ENCODE measurements at places on chromosomes 6 and 20. TPM values are rescaled to one million over a fixed set of nuclear protein-coding genes. Genes with fewer than 3 reads are reported as not detected.

Gene UNC93A
- not detected for total RNA-seq

Gene L3MBTL3
- not detected for total RNA-seq

Gene DEFB132
- total RNA-seq = not detected

Gene SLCO4A1
- 16.3 TPM for total RNA-seq

Gene TMEM170B
- total RNA-seq = 5.2 TPM

Gene SNAI1
- total RNA-seq = 1.7 TPM

Gene SLC16A10
- 1.2 TPM for total RNA-seq

Gene SOX18
- not detected for total RNA-seq

Gene DBNDD2
- 7.3 TPM for total RNA-seq

Gene PM20D2
- total RNA-seq = 15.9 TPM

Gene MEA1
- 149 TPM for total RNA-seq

Gene FNDC11
- not detected for total RNA-seq

Gene HTR1B
- total RNA-seq = not detected

Gene WFDC5
- total RNA-seq = not detected

Gene WRNIP1
- total RNA-seq = 92.2 TPM

DNA sequence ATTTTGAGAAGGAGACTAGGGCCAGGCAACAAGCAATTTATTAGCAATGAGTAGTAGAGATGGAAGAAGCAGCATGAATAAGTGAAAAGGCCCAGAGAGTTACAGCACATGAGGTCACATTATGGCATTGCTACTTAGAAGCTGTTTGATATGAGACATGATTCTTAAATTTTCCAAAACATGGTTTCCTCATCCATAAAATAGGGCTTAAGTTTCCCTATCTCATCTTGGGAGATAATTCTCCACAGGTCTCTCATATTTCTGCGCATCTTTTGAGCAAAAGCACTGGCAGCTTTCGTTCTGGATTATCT is 656.1 kb downstream of the EPHA7 start:
- no peak for DNase-seq

- DNase-seq = no peak
Measured at GRCh38 chr6:18107061-18107460, 15.4 kb downstream of the NHLRC1 start.

DNA sequence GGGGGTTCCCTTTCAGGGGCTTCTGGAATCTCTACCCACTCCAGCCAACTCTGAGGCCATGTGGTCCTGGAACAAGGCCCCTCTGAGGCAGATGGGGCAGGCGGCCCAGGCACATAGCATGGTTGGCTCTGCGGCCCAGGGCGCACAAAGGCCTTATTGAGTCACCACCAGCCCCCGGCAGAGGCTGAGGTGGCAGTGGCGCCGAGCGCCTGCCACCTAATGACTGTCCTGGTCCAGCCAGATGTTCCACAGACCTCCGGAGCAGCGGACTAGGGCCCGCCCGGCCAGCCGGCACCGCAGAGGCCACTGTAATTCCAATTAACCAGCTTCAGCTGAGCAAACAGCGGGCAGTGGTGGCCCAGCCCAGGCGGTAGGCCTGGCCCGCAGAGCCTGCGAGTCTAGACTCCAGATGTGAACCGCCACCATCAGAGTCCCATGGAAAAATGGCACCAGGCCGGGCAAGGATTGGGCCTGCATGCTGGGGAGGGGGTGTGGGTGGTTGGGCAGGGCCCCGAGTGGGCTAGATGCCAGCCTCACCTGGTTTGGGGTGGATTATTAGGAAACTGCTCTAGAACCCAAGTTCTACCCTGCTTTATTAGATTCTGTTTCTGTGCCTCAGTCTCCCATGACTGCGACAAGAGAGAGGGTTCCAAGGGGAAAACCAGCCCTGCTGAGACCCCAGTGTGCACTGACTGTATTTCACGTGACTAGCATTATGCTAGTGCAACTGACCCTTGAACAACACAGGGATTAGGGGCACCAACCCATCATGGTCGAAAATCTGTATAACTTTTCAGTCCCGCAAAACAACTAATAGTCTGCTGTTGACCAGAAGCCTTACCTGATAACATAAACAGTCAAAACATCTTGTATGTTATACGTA is 34.1 kb upstream of the ID1 start:
- DNase-seq = peak; percentile 77

DNA sequence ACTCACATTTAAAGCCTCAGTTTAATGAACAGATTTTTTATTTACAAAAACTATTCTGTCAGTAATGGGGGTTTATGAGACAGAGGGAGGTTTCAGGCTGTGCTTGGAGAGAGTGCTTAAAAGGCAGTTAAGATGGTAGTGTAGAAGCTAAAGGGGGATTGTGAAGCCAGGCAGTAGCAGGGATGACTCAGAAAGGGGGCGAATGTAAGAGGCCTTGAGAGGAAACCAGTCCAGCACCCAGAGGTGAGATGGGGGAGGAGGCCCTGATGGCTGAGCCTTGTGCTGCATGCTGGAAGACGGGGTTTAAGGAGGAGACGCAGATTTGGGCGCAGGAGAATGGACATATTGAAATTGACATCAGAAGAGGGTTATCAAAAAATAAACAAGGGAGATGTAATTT is 6.6 kb upstream of the SERPINB9 start:
- peak; percentile 34 for DNase-seq

GRCh38 chr20:13344671-13345070 is 123.6 kb downstream of the ISM1 start:
- DNase-seq = no peak

GRCh38 chr6:75657327-75657726 is 55.6 kb downstream of the SENP6 start:
- no peak for DNase-seq

DNA sequence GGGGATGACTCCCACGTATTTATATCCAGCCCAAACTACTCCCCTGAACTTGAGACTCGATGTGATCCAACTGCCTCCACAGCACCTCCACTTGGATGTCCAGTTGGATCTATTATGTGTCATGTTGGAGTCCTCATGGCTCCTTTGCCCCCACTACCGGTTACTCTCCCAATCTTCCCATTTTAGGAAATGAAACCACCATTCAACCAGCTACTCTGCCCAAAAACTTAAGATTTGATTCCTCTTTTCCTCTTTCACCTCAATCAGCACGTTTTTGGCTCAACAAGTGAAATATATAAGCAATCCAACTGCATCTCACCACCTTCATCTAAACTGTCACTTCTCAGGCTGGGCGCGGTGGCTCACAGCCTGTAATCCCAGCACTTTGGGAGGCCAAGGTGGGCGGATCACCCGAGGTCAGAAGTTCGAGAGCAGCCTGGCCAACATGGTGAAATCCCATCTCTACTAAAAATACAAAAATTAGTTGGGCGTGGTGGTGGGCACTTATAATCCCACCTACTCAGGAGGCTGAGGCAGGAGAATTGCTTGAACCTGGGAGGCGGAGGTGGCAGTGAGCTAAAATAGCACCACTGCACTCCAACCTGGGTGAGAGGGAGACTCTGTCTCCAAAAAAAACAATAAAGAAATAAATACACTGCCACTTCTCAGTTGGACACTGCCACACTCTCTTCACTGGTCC is 3.4 kb downstream of the AHCY start:
- no peak for DNase-seq

DNA sequence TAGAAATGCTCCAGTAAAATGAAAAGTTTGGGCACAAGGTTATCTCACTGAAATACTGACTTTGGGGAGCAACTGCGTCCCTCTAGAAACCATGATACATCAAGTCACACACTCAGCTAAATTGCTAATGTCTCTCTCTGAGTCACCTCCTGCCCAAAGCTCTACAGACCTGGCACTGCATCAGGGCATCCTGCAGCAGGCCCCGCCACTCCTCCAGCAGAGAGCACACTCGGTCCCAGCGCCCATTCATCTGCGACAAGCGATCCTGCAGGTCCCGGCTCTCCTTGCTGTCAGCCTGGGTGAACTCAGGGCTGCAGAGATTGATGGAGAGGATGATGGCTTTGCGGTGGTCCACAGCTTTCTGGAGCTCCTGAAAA is 329.0 kb downstream of the ESR1 start:
- DNase-seq = no peak

- peak; percentile 85 for DNase-seq
Measured at GRCh38 chr6:73722318-73723060, 26.5 kb downstream of the CD109 start.

DNA sequence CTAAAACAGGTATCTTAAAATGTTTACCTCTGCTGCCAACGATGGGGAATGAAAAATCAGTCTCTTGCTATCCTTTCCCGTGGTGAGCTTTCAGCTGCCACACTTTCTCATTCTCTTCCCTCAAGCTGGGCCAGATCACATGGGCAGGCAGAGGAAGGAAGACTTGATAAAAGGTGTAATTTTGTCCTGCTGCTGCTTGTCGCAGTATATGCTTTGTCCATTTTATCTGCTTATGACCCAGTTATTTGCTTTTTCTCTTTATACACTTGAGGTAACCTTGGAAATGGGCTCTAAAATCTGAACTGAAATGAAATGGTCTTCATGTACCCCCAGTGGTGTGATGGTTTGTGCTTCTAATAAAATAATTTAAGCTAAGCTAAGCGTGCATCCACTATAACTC is 695.9 kb upstream of the FLRT3 start:
- no peak for DNase-seq

- DNase-seq = no peak
Measured at GRCh38 chr6:42959917-42960242, 674 bp upstream of the GNMT start.

DNA sequence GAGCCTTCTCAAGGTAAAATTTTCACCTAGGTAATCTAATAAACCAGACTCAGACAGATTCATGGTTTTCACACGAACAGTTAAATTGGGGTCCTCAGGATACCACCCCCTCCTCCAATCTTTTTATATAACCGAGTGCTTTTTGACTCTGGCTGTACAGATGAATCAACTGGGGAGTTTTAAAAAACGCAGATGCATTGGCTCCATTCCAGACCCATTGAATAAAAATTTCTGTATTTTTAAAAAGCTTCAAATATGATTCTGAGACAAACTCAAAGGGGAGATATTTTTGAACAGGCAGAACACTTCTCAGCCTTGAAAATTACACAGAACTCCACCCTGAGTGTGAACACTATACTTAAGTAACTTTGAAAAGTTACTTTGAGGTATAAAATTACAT is 7.2 kb downstream of the UTRN start:
- no peak for DNase-seq

DNA sequence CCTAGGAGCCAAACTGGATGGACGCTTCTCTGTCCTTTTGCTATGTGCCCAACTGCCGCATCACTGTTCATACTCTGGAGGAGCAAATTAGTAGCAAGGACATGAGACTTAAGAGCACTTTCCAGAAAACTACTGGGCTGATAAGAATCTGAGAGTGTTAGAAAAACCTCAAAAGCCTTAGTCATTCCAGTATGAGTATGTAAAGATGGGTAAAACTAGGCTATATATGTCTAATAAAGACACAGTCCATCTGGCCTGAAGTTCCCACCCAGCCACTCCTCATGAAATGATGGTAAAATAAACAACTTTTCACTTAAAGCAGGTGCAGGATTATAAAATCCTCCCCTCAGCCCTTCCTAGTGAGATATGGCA is 30.6 kb downstream of the SHLD1 start:
- no peak for DNase-seq

DNA sequence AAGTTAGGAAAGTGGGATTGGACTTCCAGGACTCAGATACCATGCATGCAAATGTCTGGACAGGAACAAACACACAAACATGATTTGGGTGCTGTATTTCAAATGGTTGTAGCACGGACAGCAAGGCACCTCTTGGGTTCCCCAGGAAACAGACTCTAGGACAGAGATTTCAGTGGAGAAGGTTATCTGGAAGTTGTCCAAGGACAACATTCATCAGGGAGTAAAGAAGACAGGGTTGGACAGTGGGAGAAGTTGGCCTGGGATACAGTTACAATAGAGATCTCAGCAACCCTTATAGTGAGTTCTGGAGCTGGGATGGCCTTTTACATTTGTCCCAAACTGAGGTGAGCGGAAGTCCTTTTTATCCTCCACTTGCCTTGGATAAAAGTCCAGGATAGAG is 19.8 kb upstream of the TINAG start:
- no peak for DNase-seq

- no peak for DNase-seq
Measured at GRCh38 chr6:160424256-160424655, 76.1 kb downstream of the SLC22A3 start.

DNA sequence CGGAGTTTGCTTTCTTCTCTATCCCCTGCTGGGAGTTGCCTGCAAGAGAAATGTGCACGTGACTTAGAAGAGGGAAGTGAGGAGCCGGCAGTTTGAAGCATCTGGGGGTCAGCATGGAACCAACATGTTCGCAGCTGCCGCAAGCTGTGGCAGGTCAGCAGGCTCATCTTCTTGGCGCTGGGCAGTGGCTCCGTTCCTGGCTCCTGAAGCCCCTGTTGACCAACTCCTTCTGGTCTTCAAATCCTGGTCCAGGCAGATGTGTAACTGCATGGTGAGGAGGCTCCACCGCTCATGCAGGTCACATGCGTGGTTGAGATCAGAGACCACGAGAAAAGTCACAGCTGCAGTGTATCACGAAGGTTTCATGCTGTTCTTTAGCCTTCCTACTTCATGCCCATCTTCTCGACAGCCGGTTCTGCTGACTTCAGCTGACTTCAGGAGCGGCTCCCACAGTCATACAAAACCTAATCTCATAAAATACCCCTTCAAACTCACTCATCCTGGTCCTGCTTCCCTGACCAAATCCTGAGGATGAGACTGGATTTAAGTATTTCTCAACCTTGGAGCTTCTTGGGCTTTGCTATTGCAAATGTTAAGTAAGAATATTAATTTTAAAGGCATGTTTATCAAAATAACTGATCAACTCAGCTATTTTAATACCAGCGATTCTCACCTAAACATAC is 44.9 kb upstream of the BCAS1 start:
- no peak for DNase-seq

GRCh38 chr6:136600818-136601217 is 50.6 kb upstream of the MAP7 start:
- no peak for DNase-seq

DNA sequence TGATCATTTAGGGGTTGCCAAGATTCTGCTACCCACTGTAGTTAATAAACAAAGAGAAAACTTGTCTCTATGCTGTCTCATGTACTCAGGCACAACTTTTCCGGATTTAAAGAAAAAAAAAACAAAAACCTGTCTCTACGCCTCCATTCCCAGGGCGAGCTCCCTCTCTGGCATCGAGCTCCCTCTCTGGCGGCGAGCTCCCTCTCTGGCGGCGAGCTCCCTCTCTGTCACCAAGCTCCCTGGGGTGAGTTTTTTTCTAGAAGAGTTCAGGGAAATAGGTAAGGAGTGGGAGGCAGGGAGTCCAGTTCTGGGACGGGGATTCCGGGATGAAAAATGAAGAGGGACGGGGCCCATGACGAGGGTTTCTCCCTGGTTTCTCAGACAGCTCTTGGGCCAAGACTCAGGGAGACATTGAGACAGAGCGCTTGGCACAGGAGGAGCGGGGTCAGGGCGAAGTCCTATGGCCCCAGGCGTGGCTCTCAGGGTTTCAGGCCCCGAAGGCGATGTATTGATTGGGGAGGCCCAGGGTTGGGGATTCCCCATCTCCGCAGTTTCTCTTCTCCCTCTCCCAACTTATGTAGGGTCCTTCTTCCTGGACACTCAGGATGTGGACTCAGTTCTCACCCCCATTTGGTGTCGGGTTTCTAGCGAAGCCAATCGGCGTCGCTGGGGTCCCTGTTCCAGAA is 16.5 kb upstream of the HLA-A start:
- DNase-seq = no peak

All from Daoy (cell line).